ENCODE measurements at places on chromosomes 2 and 18.

DNA sequence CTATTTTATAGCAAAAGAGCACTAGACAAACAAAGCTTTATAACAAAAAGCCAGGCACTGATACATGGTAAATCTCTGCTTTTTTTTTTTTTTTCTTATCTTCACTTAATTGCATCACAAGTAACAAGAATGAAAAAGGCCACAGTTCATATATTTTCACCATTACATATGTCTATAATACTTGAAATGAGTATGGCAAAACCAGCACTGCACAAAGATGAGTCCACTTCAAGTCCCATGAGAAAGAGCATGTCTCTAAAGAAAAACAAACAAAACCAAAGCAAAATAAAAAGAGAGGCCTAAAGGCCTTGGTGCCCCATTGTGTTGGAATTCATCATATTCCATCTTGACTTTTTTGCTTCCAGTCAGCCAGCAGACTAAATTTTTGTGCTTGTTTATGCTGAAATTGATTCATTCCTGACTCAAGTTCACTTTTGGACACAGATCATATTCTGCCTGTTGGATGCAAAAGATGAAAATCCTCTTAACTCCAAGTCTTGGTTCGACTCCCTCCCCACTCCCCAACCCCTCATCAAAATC is 264.9 kb upstream of the CCDC68 start:
- DNase-seq, result no peak

DNA sequence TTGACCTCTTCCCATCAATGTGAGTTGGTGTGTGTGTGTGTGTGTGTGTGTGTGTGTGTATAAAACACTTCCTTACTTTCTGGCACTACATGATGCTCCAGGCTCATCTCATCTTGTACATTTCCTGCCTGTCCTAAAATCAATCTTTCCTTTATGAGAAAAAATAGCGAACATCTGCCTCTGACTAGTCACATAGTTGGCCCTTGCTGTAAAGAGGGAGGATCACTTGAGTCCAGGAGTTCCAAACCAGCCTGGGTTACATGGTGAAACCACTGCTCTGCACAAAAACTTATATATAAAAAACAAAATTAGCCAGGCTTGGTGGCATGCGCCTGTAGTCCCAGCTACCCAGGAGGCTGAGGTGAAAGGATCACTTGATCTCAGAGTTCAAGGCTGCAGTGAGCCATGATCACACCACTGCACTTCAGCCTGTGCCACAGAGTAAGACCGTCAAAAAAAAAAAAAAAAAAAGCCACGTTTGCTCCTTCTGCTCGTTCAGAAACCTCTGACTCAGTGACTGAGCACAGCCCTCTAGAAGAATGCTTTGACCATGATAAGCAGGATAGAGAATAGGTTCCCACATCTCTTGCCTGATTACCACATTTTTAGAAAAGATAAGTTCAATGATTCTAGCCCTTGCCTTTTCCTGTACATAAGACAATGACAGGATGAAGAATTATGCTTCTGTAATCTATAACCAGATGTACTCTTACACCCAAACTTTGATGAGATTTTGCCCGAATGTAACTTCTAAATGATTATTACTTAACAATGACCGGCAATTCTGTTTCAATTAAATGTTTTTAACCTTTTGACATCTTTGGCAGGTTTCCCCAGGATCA is 45.2 kb upstream of the ST3GAL5 start:
- DNase-seq, result peak; percentile 70

DNA sequence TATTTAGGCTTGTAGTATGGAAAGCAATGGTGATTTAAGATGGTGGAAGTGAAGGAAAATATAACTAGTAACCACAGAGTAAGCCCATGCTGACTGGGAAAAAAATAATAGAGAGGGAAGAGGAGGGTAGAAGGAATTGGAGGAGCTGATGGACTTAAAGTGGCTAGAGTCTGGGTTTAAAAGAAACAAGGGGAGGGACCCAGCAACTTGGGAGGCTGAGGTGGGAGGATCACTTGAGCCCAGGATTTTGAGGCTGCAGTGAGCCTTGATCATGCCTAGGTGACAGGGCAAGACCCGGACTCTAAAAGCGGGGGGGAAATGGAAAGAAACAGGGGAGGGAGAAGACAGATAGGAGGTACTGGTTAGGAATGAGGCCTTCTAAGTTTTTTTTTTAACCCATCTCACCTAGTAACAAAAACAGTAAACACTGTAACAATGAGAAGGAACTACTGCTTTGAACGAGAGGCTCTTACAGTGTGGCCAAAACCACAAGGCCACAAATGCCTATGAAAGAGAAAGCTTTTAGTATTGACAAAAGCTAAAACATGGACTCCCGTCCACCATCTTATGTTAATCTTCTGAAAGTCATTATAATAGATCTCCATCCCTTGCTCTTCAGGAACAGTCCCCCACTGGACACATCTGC is 26.6 kb downstream of the METTL8 start:
- no peak for DNase-seq

DNA sequence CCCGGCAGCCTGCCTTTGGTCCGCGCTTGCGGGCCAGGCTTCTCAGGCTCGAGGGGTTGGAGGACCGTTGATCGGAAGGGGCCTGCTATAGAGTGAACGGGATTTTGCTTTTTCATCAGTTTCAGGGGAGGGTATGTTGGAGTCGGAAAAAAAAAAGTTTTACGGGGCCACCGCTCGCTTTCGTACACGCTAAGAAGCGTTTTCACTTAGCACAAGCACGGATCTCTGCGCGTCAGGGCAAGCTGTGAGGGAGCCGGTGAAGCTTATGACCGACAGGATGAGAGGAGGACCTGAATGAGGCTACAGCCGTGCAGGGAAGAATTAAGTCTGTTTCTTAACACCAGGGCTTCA is 443 bp downstream of the CPSF3 start:
- DNase-seq, result no peak

- no peak for DNase-seq
Observed at GRCh38 chr2:239590995-239591915, 190.4 kb upstream of the HDAC4 start.

- no peak for DNase-seq
Observed at GRCh38 chr2:19228715-19229114, 129.7 kb downstream of the OSR1 start.

DNA sequence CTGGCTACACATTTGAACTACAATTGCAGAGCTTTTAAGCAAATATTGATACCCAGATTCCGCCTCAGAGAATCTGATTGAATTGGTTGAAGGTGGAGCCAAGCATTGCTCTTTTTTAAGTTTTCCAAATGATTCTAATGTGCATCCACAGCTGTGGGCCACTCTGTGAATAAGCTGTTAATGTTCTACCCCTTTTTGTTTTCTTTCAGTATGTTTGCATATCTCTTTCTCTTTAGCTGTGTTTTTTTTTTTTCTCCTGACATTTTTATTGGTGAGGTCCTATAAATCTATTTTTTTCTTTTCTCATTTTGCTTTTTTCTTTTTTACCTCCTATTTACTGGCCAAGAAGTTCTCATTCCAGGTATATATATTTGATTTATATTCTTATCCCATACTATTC is 6.5 kb downstream of the SCN3A start:
- no peak for DNase-seq

DNA sequence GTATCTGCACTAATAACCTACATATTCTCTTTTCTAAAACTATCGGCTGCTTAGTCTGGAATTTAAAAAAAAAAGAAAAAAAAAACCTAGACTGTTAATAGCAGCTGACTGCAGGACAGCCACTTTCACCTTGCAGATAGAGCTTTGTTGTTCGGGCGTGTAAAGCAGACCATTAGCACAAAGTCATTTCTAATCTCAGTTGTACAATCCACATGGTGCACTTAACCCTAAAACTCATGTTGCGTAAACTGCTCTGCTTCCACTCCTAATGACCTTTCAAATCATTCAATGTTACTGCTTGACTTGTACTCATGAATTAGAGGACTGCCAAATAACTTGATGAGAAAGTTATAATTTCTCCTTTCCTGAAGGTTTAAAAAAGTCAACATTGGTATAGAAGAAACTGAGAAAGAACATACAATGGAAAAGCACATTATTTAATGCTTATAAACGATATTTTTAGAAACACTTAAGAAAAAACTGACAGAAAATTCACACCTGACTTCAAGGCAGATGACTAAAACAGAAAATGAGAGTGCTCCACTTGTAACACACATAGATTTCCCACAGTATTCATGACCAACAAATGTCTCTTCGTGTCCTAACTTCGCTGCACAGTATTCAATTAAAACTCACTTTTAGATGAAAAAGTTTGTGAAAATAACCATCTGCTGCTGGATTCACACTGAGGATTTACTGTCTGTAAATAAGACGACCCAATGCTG is 2.6 kb downstream of the CDH2 start:
- no peak for DNase-seq

All from AG08395 (cell line).